ENCODE measurements at places on chromosomes 6 and 20.

- peak; percentile 89 for DNase-seq
These were observed 11.8 kb downstream of the TMEM14B start for GRCh38 chr6:10759312-10759839.

GRCh38 chr6:160063771-160064413 lies 57.7 kb upstream of the SLC22A1 start:
- no peak for DNase-seq

GRCh38 chr6:122829456-122829855 lies 40.4 kb downstream of the SMPDL3A start:
- no peak for DNase-seq

DNA sequence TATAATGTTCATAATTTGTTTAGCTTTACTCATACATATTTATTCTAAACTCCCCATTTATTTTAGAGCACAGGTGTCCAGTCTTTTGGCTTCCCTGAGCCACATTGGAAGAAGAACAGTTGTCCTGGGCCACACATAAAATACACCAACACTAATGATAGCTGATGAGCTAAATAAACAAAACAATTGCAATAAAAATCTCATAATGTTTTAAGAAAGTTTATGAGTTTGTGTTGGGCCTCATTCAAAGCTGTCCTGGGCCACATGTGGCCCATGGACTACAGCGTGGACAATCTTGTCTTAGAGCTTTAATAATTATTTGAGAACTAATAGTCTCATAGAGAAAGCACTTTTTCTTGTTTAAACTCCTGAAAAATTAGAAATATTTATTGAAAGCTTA lies 131.3 kb downstream of the MYO6 start:
- no peak for DNase-seq
